ENCODE measurements at places on chromosomes 3 and 15.
A peak's percentile ranks its signal among the peaks of the same experiment; 100 is the strongest.

- DNase-seq = no peak
These were observed 16.7 kb downstream of the MEGF11 start for GRCh38 chr15:66236806-66237375.

GRCh38 chr3:31188112-31188511, 293.7 kb upstream of the GADL1 start:
- DNase-seq = no peak

DNA sequence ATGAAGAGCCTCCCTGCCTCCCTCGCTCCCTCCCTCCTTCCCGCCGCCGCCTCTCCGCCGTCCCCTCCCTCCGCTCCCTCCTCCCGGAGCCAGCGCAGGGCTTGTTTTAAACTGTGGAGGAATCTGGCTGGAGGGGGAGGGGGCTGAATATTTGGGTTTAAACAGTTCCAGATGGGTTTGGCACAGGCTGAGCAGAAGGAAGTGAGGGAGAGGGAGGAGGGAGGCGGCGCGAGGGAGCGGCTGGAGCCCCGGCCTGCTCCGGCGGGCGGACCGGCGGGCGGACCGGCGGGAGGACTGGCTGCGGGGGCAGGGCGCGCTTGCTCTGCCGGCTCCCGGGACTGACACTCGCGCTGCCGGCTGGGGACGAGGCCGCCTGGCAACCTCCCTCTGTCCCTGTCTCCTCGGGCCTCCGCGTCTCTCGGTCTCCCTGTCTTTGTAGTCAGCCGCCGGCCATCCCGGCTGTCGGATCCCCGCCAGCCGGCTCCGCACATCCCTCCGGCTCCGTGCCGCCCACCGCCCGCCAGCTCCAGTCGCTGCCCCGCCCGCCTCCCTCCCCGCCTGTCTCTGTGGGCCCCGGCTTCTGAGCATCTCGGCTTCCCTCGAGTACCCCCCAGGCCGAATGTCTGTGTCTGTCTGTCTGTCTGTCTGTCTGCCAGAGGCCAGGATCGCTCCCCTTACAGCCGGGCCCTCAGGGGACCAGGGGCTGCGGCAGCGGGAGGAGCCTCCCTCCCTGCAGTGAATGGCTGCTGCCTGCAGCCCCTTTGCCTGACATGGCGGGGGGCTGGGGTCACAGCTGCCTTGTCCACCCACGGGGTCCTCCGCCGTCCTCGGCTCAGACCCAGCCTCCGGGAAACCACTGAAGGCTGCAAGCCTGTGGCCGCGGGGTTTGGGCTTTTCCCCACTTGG, 7.6 kb downstream of the EPHB3 start:
- peak; percentile 97 for DNase-seq

DNA sequence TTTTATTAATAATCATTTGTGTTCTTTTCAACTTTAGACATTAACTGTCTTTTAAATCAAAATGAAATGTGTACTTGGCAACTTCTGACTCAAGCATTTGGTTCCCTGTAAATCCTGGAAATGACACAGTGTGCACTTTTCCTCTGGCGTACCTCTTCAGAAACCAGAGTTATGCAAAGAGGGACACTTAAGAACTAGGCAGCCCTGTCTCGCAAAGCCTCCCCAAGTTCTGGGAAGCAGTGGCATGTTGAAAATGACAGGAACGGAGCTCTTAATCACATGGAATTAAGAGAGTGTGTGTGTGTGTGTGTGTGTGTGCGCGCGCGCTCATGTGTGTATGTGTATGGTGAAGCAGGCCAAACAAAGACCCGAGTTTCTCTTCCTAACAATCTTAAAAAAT, 707.4 kb downstream of the MECOM start:
- DNase-seq = no peak

- DNase-seq = peak; percentile 16
These were observed 3.4 kb downstream of the PLXNB1 start for GRCh38 chr3:48426401-48426909.

DNA sequence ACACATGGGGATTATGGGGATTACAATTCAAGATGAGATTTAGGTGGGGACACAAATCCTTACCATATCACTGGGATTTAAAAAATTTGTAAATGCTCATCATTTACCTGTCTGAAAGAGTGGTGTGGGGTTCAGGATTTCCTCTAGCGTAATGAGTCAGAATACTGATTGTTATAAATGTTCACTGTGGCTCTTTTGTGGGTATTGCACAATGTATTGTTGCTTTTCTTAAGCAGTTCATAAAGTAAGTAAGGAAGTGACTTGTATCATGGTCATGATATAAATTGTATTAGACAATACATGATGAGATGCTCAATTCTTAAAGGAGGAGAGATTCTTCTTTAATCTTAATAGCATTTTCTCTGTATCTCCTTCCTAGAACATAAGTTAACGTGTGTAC, 262.1 kb downstream of the CNTN4 start:
- DNase-seq = no peak

GRCh38 chr15:83293201-83293600, 8.7 kb upstream of the BNC1 start:
- DNase-seq = no peak

DNA sequence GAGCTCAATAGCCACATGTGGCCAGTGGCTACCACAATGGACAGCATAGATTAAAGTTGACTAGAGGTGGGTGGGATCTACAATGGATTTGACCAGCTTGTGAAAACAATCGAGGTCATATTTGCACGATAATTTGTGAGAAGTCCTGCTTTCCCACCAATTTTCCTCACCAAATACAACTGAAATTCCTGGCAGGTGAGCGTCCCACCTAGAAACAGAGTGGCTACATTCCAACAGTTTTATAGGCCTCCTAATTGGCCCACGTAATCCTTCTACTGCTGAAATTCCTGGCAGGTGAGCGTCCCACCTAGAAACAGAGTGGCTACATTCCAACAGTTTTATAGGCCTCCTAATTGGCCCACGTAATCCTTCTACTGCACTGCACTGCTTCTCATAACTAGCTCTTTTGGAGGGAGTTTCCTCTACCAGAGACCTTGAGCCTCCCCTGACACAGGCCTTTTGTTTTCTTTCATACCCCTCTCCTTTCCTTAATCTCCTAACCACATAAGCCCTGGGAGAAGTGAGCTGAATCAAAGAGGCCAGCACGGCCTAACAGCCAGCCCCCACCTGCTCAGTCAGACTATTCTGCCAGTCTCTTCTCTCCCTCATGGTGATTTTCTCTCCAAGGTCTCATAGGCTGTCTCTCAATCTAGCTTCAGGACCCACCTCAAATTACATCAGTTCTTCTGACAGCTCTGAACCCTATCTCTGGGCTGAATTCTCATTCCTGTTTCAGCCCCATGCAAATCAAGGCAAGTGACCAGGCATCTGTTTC, 80.2 kb downstream of the BFSP2 start:
- DNase-seq = no peak

- DNase-seq = no peak
These were observed 562.8 kb downstream of the ROBO2 start for GRCh38 chr3:77602722-77603121.

GRCh38 chr15:81511138-81511537, 137.1 kb upstream of the TMC3 start:
- DNase-seq = no peak

GRCh38 chr3:71486831-71487230, 96.7 kb downstream of the FOXP1 start:
- DNase-seq = no peak

GRCh38 chr3:177946497-177946896, 589.7 kb upstream of the KCNMB2 start:
- no peak for DNase-seq

DNA sequence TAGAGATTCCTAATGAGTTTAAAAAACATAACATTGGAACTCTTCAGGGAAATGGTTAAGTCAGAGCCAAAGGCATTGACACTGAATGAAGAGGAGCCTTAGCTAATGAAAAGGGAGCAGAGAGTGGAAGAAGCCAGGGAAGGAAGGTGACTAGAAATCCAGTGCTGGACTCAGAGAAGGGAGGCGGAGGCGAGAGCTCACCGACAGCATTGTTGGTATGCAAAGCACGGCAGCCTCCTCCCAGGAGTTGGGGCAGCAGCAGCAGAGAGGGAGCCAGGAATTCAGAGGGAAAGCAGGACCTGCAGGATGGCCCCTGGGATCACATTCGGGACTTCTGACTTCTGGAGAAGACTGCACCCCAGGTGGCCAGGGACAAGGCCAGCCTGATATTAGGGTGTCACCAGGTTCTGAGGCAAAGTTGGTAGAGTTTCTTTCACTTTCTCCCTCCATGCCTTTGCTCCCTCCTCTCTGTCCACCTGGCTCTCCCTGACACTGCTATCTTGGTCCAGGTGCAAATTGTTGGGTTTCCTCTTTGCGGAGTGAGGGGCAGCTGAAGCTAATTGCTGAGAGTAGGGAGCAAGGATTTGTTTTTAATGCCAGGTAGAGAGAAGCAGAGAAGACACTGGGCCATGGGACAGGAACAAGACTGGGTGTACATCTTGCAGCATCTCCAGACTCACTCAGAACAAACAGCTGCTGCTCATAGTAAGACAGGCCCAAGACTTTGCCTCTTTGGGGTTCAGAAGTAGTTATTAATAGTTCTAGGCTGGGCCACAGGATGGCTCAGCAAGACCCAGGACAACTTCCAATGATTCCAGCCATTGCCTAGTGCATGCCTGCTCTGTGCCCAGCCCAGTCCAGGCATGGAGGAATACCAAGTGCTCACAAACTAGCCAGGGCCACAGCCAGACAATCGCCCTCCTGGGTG, 157.9 kb downstream of the TLE3 start:
- DNase-seq = peak; percentile 27

GRCh38 chr3:189839576-189839975, 208.4 kb downstream of the TP63 start:
- DNase-seq = no peak

Data from eye (tissue), 1 donor.